ENCODE measurements at places on chromosomes 1 and 21.

GRCh38 chr1:115429241-115429640 is 91.2 kb upstream of the NGF start:
- no peak overlapping the region for H3K4me3 ChIP-seq
- H3K27ac ChIP-seq = no peak overlapping the region
- H3K4me1 ChIP-seq = no peaks in the 10 kb centered on the region
- H3K27me3 ChIP-seq = no peaks in the 10 kb centered on the region
- no peaks in the 10 kb centered on the region for H3K36me3 ChIP-seq
- no peak for DNase-seq

DNA sequence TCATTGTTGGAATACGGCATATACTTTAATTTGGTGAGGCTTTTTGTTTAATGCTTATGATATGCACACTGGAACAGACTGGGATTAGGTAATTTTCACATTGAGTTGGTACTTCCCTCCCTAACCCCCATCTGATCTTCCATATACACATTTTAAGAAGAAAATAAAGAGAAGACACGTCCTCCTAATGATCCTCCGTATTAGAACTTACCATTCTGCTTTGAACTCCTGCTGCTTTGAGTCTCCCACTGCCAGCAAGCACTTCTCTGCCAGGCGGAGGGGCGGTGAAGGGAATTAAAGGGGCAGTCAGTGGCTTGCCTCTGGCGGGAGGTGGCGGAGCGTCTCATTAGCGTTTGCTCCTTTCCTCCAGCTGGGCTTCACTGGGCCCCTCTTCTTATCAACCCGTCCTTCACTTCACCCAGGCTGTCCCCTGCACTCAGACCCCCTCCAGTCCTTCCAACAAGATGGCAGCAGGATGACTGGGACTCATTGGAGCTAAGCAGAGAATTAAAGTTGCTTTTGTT is 433.4 kb downstream of the KIF26B start:
- H3K27me3 ChIP-seq = no peaks in the 10 kb centered on the region
- no peaks in the 10 kb centered on the region for H3K36me3 ChIP-seq
- no peak overlapping the region for H3K27ac ChIP-seq
- DNase-seq = no peak
- H3K4me1 ChIP-seq = no peaks in the 10 kb centered on the region

DNA sequence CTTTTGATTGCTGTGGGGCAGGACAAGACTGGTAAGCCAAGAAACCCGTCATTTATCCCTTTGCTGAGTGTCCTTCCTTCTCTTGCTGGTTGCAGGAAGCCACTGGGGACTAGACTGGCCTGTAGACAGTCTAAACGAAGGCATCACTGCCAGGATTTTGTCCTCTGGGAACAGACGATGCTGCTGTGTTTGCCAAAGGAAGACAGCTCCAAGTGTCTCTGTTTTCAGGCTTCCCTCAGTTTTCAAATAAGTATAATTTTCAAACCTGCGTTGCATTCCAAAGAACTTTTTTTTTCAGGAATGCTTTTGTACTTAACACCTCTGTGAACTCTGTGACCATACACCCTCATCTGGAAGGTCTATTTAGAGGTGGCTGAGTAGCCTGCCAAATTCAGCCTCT is 269.4 kb downstream of the HLX start:
- no peaks in the 10 kb centered on the region for H3K27me3 ChIP-seq
- H3K36me3 ChIP-seq = no peaks in the 10 kb centered on the region
- H3K4me1 ChIP-seq = no peaks in the 10 kb centered on the region
- H3K27ac ChIP-seq = no peak overlapping the region
- DNase-seq = no peak

DNA sequence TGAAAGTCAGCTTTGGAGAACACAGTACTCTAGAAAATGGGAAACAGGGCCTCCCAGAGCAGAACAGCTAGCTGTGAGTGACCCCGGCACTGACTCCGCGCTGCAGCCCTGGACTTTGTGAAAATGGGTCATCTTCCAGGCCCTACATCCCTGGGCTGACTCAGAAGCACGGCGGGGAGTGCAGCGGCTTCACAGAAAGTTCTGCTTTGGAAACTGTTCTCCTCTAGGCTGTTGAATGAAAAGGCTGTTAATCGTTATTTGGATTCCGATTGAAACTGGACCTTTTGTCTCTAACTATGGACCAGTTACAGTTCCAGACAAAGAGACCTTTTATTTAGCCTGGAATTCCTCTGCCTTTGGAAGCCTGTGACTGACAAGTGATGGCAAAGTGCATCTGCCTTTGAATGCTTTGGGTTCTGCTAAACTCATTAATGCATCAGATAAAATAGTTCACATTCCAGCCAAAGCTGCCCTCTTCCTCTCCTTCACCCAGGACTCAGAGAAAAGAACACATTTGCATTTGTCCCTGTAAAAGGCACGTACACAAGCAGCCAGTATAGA is 144.9 kb upstream of the HOOK1 start:
- no peaks in the 10 kb centered on the region for H3K36me3 ChIP-seq
- no peaks in the 10 kb centered on the region for H3K27me3 ChIP-seq

DNA sequence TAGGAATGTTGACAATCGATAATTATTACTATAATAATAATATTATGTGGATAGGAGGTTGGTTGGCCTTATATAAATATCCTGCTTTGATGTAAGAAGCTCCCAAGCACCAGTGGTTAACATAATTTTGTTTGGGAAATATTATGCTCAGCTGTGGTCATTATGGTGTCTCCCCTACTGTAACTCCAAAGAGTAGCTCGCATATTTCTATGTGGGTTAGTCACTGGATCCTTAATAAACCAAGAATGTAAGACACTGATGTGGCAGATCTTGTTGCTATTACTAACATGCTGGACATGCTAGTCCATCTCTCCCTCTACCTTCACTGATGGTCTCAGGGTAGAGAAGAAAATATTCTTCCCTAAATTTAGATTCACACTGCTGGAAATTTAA is 79.2 kb upstream of the RALGPS2 start:
- H3K27ac ChIP-seq = no peak overlapping the region
- H3K4me1 ChIP-seq = no peaks in the 10 kb centered on the region
- no peak for DNase-seq
- H3K4me3 ChIP-seq = no peak overlapping the region

GRCh38 chr1:226575739-226576378 is 27.3 kb downstream of the STUM start:
- no peaks in the 10 kb centered on the region for H3K27me3 ChIP-seq
- H3K36me3 ChIP-seq = no peaks in the 10 kb centered on the region
- no peak overlapping the region for H3K27ac ChIP-seq
- no peak for DNase-seq
- H3K4me3 ChIP-seq = no peak overlapping the region

- H3K36me3 ChIP-seq = no peaks in the 10 kb centered on the region
- no peak overlapping the region for H3K27ac ChIP-seq
- no peak overlapping the region for H3K4me3 ChIP-seq
Measured at GRCh38 chr1:61140778-61141177, 58.4 kb downstream of the NFIA start.

GRCh38 chr1:180528868-180529470 is 26.6 kb upstream of the ACBD6 start:
- no peaks in the 10 kb centered on the region for H3K36me3 ChIP-seq
- H3K4me1 ChIP-seq = peaks cover 47% of the 10 kb centered on the region
- DNase-seq = no peak

- no peaks in the 10 kb centered on the region for H3K4me1 ChIP-seq
- no peaks in the 10 kb centered on the region for H3K36me3 ChIP-seq
- no peak for DNase-seq
- no peak overlapping the region for H3K27ac ChIP-seq
- no peaks in the 10 kb centered on the region for H3K27me3 ChIP-seq
- H3K4me3 ChIP-seq = no peak overlapping the region
Measured at GRCh38 chr1:74689621-74690363, 16.2 kb upstream of the ERICH3 start.

DNA sequence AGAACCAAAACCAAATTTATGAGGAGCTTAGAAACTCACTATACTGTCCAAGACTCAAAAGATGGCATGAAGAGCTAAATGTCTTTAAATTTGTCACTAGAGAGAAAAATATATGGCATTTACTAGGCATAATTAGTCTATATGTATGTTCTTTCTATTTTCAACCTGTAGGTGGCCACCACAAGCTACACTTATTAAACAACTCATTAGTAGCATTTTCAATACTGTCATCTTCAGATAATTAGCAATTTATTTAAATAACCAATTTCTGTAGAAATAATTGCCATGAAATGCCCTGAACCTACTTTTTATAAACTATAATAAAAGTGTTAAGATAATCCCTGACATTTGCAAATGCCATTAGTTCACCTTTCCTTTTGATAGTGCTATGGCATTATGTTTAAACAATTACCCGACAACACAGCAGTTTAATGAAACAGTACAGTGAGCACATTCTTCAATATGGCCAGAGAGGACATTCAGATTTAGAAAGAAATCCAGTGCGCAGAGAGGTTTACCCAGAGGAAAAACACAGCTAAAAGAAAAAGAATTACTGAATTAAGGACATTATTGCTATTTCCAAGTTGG is 522.5 kb downstream of the PTBP2 start:
- H3K27ac ChIP-seq = no peak overlapping the region
- DNase-seq = no peak
- no peaks in the 10 kb centered on the region for H3K4me1 ChIP-seq
- no peak overlapping the region for H3K4me3 ChIP-seq

GRCh38 chr1:9861360-9861759 is 37.6 kb upstream of the CLSTN1 start:
- no peak for DNase-seq
- no peak overlapping the region for H3K4me3 ChIP-seq
- H3K27ac ChIP-seq = no peak overlapping the region

DNA sequence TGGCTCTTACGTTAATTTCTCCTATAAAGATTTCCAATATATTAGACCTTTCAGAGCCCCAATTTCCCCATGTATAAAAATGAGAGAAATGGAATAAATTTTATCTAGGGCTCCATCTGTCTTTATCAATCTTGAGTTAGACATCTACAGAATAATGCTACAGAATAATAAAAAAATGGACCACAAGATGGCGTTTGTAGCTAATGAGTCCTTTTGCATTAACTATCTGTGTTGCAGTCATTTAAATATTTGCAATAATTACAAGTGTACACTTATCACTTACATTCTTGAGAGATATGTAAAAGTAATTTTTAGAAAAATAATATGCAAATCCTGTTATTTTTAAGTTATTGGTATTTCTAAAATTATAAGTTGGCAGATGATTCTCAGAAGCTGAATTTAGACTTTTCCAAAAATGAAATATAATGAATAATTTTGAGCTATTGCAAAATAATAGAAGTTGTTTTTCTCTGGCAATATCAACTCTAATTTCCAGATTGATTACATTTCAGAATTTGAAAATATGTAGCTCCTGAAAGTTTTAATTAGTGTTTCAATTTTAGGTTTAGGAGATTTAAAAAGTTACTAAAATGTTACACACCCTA is 87.7 kb downstream of the SNX7 start:
- H3K4me1 ChIP-seq = no peaks in the 10 kb centered on the region
- H3K4me3 ChIP-seq = no peak overlapping the region
- H3K36me3 ChIP-seq = no peaks in the 10 kb centered on the region
- no peak overlapping the region for H3K27ac ChIP-seq

DNA sequence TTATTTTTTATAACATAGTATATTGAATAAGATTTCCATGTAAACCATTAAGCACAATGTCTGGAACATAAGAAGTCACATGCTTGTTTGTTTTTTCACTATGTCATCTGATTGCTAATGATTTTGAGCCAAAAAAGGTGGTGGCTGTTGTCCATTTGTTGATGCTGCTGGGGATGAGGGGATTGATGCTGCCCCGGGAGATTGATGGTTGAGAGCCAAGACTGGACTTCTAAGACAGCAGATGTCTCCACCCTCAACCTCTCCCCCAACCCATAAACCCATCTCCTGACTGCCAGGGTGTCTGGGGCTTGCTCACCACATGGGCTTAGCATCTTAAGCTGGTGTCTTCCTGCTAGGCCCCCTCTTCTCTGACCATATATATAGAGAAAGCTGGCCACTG is 35.8 kb upstream of the CD34 start:
- H3K27me3 ChIP-seq = no peaks in the 10 kb centered on the region
- no peak overlapping the region for H3K4me3 ChIP-seq
- no peaks in the 10 kb centered on the region for H3K4me1 ChIP-seq
- DNase-seq = no peak

GRCh38 chr1:200527670-200528069 is 92.9 kb downstream of the KIF14 start:
- H3K4me1 ChIP-seq = no peaks in the 10 kb centered on the region
- no peak for DNase-seq
- no peaks in the 10 kb centered on the region for H3K36me3 ChIP-seq
- H3K4me3 ChIP-seq = no peak overlapping the region
- no peak overlapping the region for H3K27ac ChIP-seq

DNA sequence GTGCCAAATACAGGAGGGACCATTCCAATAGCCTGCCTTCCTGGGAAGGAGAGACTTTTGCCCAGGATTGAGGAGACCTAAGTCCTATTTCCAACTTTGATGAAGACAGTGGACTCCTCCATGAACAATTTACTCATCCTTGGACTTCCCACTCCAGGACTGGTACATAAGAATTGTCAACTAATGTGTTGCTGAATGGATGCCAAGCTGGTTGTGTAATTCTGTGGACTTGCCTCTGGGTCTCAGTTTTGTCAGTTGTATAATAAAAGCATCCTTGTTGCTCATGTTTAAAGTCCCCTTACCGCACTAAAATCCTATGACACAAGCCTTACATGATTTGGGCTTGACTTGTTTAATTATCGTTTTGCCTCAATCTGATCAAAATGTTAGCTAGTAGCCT is 13.2 kb upstream of the ZP4 start:
- DNase-seq = no peak
- no peaks in the 10 kb centered on the region for H3K36me3 ChIP-seq
- H3K27ac ChIP-seq = no peak overlapping the region
- no peak overlapping the region for H3K4me3 ChIP-seq
- H3K27me3 ChIP-seq = no peaks in the 10 kb centered on the region
- no peaks in the 10 kb centered on the region for H3K4me1 ChIP-seq

GRCh38 chr1:59292562-59292961 is 4.3 kb upstream of the FGGY start:
- peaks cover 34% of the 10 kb centered on the region for H3K4me1 ChIP-seq
- no peaks in the 10 kb centered on the region for H3K36me3 ChIP-seq
- no peak for DNase-seq

DNA sequence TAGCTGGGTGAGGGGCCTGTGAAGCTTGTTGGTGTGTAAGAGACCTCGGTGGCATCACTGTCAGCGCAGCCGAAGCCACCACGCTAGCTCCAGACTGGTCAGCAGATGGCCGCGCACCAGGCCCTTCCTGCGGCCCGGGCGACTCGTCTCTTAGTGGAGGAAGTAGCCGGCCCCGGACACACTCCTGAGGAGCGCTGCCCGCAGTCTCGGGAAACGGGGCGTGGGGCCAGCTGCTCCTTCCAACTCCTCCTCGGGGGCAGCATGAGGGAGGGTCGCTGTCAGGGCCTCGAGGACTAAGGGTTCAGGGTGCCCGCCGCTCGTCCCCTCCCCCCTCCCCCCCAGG is 20.4 kb downstream of the H3-3A start:
- DNase-seq = peak; percentile 83
- H3K36me3 ChIP-seq = no peaks in the 10 kb centered on the region
- no peaks in the 10 kb centered on the region for H3K4me1 ChIP-seq
- H3K27me3 ChIP-seq = no peaks in the 10 kb centered on the region
- H3K27ac ChIP-seq = peak overlapping the region; percentile 51

- H3K36me3 ChIP-seq = no peaks in the 10 kb centered on the region
- H3K4me3 ChIP-seq = no peak overlapping the region
- DNase-seq = peak; percentile 73
- H3K27me3 ChIP-seq = no peaks in the 10 kb centered on the region
Measured at GRCh38 chr1:185551008-185551407, 183.2 kb upstream of the HMCN1 start.

- peaks cover 16% of the 10 kb centered on the region for H3K27me3 ChIP-seq
- no peak for DNase-seq
- no peak overlapping the region for H3K27ac ChIP-seq
- no peaks in the 10 kb centered on the region for H3K36me3 ChIP-seq
- no peaks in the 10 kb centered on the region for H3K4me1 ChIP-seq
Measured at GRCh38 chr1:14604414-14604813, 5.9 kb downstream of the KAZN start.

- H3K4me1 ChIP-seq = peaks cover 39% of the 10 kb centered on the region
- peak within 1 kb of the TSS; percentile 80 for H3K27ac ChIP-seq
- no peaks in the 10 kb centered on the region for H3K27me3 ChIP-seq
Measured at GRCh38 chr1:151831605-151832004, at the start of gene RORC. RORC (minus strand) TSS chr1:151831802; CDS start chr1:151831764, 38 bp downstream.

Measured in lower lobe of right lung (tissue), 2 donors.